Activated CD4-positive, alpha-beta T cell treated with anti-CD3 and anti-CD28 coated beads, Interleukin-10, Interleukin-2, amounts not matched to agents 100 ng/mL and 50 ng/mL, durations not matched to agents 16 hours and 8 hours (primary cell): ENCODE measurements at places on chromosomes 16 and 17.

DNA sequence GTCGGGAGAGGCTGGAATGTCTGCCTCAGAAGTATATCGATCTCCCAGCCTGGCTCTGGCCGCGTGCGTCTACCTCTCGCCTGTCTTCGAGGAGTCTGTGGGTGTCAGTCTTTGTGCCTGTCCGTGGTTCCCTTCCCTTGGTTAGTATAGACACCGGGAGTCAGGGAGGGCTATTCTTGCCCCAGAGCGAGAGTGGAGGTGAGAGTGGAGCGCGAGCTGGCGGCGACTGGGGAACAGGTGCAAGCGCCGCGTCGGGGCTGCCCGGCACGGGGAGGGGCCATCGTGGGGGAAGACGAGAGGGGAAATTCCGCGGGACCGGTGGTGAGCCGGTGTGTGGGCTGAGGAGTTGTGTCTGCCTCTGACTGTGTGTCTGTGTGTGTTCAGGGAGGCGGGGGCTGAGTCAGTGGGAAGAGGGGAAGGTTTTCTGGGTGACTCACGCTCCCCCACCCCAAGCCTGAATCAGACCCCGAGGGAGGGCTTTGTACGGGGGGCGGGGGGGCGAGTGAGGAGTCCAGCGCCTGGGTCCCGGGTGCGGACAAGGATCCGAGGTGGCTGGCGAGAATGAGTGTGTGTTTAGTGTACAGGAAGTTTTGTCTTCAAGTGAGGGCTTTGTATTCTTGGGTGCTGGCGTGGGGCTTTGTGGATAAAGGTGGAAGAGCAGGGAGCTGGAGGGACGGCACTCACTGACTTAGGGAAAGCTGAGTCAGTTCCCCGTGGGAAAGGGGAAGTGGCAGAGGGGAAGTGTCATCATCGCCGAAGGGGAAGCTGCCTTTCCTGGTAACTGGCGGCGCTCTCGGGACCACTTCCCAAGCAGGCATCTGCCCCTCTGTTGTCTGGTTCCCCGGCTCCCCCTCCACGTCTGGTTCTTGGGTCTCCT is 8.6 kb downstream of the KDM6B start:
- peak; percentile 92 for DNase-seq

DNA sequence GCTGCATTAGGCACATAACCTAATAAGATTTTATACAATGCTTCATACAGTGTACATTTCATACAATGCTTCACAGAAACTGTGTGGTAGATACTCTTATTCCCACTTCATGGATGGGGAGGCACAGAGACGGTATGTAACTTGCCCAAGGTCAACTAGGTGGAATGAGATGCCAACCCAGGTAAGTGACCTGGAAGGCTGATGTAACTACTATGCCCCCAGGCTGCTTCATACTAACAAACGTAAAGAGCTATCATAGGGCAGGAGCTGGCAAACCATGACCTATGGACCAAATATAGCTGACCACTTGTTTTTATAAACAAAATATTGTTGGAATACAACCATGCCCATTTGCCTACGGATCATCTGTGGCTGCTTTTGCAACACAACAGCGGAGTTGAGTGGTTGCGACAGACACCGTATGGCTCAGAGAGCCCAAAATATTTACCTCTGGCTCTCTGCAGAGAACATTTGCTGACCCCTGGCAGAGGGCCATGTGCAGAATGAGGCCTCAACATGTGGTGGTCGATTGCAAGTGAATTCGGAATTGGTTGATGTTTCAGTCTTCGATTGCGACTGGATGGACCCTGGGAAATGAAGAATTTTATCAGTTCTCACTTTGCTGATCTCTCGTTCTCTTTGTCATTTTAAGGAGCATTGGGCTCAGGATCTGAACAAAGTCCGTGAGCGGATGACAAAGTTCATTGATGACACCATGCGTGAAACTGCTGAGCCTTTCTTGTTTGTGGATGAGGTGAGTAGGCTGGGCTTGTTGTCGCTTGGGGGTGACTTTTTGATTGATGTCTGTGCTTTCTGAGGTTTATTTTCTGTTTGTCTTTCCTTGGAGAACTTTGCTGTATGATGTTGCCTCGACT is 109.7 kb downstream of the PLCG2 start:
- DNase-seq = no peak

DNA sequence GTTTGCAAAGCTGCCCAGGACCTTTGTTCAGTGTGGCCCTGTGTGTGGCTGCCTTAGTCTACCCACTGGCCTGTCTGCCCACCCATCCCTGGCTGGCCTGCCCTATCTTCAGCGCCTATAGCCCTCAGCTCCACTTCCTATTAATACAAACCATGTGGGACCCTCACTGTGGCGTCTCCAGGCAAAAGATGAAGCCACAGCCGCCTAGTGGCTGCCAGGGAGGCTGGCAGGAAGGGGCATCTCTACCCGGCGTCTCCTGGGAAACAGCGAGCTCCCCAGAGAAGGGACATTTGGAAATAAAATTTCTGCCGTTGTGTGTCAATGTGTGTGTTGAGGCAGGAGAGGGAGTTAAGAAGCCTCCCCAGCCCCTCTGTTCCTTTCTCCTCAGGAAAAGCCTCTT is 31.5 kb downstream of the NEUROD2 start:
- DNase-seq = no peak

DNA sequence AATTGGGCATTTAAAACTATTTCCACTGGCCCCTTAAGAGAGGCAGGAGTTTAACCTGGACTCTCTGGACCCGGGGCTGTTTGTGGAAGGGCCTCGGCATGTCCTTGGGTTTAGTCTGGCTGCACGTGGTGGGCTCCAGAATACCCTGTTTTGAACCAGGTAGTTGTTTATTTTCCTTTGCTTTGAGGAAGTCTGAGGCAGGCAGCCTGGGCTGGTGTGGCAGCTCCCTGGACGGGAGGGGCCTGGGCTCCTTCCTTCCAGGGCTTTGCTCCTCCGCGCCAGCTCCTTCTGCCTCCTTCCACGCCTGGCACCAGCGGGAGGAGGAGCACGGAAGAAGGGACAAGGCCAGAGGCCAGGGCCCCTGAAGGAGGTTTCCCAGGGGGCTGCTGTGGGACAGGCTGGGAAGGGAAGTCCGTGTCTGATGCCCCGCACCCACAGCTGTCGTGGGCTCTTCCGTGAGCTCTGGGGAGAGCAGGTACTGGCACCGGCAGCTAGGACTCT is 15.5 kb downstream of the BANP start:
- DNase-seq = no peak

GRCh38 chr17:48433896-48434295 is 3.9 kb upstream of the SKAP1 start:
- DNase-seq = no peak

DNA sequence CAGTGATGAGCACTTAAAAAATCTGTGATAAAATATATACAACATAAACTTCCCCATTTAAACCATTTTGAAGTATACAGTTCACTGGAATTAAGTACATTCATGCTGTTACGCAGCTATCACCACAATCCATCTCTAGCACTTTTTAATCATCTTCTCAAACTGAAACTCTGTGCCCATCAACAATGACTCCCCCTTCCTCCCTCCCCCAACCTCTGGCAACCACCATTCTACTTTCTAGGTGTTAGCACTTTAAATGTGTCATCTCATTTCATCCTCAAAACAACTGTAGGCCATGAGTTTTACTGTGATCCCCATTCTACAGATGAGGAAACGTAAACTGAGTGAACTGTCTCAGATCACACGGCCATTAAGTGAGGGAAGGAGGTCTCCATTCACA is 13.8 kb upstream of the TMEM98 start:
- peak; percentile 86 for DNase-seq

- peak; percentile 97 for DNase-seq
These were observed 43.9 kb downstream of the CLEC16A start for GRCh38 chr16:10988164-10988803.

DNA sequence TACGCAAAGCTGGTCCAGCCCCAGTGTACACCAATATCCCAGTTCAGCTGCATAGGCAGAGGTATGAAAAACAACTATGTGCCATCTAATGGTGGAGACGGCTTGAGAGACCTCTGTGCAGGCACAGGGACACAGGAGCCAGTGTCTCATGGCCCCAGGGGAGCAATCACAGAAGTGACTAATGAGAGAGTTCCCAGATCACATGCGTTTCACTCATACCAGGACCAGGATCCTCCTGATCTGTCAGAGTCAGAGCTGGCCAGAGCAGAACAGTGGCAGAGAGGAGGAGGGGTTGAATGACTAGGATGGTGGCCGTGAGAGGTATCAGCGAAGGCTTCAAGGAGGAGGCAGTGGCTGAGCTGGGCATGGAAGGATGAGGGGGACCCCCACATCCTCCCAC is 41.1 kb downstream of the TMEM132E start:
- DNase-seq = no peak

GRCh38 chr16:2295056-2295798 is 27.3 kb upstream of the RNPS1 start:
- no peak for DNase-seq

- DNase-seq = peak; percentile 17
These were observed 5.3 kb upstream of the EIF4A3 start for GRCh38 chr17:80152081-80152702.

GRCh38 chr16:74700438-74701225 is at the start of gene MLKL:
Gene MLKL (minus strand): TSS chr16:74700862. CDS start chr16:74695757, 5,105 bp downstream.
- DNase-seq = peak; percentile 71

- DNase-seq = no peak
These were observed 60.6 kb downstream of the RAB11FIP4 start for GRCh38 chr17:31452101-31452500.

DNA sequence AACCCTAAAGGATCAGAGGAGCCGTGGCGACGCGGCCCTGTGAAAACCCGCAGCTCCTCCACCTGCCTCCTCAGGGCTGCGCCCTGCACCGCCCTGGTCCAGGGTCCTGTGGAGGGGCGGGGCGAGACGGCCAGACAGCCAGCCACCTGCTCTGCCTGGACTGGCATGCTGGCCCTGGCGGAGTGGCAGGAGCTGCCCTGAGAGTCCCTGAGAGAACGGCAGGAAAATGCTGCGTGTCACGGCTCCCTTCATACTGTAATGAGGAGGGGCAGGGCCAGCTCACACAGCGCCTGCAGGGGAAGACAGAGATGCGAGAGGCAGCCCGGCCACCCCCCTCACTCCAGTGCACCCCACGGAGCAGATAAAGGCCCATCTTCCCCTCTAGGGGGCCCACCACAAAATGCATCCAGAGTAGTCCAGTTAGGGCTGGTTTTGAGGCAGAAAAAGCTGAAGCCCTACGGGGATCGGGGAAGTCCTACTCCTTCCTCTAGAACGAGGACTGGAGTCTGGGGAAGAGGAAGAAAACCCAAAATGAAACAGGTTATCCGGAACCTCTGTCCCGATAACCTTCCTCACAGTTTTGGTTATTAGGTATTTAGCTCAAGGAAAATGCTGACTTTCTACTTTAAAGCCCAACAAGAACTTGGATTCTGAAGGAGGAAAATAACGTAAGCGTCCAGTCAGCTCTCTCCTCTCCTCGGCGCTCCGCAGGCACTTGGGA is 97.6 kb upstream of the DNAH17 start:
- DNase-seq = no peak

DNA sequence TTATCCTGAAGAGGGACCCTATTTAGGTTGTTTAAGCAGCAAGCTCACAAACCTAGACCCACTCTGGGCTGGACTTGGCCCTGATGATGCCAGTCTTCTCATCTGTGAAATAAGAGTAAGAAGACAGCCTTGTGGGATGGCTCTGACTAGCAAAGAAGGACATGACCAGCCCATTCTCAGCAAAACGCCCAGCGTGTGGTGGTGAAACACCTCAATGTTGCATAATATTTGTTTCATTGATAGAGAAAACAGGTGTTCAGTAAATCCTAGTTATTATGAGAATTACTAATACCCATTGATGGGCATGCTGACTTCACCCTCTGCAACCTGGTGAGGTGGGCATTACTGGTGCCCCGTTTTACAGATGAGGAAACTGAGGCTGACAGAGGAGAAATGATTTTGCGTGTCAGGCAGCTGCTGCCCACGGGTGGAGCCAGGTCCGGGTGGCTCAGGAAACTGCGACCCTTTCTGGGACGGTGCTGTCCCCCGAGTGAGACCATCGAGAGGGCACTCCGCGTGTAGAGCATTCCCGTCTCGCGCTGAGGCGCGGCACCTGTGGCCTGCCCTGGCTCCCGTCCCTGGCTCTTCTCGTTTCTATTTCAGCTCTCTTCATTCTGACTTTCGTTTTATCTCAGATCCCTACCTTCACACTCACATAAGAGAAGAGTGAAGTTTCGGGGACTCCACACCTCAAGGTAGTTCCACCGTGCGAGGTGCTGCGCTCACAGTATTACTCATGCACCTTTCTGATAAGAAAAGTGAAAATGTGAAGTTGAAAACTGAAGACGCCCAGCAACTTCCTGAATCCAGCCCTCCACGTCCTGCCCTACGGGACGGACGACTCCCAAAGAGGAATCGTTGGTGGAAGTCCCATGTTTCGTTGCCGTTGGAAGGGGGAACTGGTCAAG is 48.5 kb downstream of the IRF8 start:
- DNase-seq = peak; percentile 73

DNA sequence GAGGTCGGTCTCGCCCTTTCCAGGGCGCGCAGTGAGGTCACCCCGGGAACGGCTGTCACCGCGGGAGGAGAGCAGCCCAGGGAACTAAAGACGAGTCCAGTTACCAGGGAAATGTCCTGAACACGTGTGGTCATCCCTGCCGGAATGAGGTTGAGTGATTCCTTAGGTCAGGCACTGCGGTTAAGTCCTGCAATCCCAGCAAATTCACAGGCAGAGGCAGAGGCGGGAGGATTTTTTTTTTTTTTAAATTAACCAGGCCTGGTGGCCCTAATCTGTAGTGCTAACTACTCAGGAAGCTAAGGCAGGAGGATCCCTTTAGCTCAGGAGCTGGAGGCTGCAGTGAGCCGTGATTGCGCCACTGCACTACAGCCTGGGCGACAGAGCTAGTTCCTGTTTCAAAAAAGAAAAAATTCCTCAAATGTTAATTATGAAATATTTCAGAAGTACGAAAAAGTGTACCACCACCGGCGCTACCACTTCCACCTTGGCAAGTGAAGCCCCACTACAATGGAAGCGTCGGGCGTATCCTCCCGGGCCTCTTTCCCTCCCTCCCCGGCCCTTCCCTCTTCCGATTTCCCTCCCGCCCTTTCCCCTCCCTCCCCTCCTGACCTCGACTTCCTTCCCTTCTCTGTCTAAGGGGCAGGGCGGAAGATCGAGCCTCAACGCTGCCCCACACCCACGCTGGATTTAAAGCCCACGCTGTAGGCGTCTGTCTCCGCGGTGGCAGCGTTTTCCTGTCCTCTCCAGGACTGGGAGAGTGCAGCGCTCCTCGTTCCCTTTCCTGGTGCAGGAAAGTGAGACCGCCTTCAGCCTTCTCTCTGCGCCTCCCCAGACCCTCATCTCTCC is 27.3 kb downstream of the SLFN11 start:
- peak; percentile 40 for DNase-seq

- peak; percentile 54 for DNase-seq
These were observed 1.9 kb upstream of the PRRT2 start for GRCh38 chr16:29809850-29810698.

DNA sequence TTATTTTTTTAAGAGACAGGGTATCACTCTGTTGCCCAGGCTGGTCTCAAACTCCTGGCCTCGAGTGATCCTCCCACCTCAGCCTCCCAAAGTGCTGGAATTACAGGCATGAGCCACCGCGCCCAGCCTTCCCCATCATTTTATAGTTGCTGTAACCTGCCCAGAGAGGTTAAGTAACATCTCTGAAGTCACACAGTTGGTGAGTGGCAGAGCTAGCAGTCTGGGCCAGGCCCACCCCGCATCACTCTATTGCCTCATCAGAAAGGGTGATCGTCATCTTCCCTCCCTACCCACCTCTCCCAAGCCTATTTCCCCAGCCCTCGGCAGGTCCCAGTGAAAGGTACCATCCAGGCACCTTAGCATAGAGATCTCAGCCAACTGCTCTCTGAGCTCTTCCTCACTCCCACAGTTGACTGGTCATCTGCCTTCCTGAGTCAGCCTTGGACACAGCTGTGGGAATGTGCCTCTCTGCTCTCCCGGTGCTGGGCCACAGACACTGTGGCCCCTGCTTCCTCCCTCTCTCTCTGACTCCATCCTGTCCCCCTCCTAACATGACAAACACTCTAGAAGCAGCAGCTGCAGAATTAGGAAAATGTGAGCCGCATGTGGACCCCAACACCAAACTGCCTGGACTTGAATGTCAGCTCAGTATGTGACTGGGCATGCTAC is 57.1 kb downstream of the SCNN1B start:
- no peak for DNase-seq
